ENCODE measurements at places on chromosomes 3 and 15.

GRCh38 chr3:120726791-120727190 lies 15.5 kb downstream of the RABL3 start:
- no peak for DNase-seq

- DNase-seq: no peak
Observed at GRCh38 chr15:91980502-91981267, 127.2 kb downstream of the SLCO3A1 start.

DNA sequence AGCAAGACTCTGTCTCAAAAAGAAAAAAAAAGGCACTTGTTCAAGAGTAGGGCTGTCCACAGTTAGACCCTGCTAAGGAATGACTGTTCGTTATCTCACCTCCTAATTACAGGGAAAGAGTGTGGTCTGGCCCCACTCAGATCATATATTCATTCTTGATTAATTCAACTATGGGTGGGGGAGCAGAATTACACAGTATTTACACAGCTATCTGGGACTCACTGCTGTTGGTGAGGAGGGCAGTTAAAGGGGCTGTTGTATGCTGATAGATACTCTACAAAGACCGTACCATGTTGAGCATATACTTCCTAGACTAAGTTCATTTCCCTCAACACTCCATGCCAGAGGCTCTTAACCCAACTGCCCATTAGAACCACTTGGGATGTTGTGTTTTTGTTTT lies 3.8 kb upstream of the ZNF620 start:
- DNase-seq: no peak

DNA sequence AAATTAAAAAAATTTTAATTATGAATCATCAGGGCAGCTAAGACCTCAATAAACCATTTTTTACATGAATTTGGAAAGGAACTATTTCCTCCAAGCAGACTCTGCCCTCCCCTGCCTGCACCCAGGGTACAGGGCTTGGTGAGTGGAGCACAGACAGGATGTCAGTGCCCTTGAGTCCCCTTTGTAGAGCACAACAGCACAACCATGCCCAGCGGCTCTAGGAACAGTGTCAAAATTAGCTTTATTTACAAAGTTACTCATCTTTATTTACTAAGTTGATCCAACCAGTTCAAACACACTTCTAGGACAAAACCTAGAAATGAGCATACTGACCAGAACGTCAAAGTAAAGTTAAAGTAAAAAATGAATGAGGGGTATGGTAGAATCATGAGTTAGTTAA lies 90.6 kb upstream of the TSC22D2 start:
- no peak for DNase-seq

- no peak for DNase-seq
Observed at GRCh38 chr15:42736178-42736792, 643 bp downstream of the CDAN1 start.

DNA sequence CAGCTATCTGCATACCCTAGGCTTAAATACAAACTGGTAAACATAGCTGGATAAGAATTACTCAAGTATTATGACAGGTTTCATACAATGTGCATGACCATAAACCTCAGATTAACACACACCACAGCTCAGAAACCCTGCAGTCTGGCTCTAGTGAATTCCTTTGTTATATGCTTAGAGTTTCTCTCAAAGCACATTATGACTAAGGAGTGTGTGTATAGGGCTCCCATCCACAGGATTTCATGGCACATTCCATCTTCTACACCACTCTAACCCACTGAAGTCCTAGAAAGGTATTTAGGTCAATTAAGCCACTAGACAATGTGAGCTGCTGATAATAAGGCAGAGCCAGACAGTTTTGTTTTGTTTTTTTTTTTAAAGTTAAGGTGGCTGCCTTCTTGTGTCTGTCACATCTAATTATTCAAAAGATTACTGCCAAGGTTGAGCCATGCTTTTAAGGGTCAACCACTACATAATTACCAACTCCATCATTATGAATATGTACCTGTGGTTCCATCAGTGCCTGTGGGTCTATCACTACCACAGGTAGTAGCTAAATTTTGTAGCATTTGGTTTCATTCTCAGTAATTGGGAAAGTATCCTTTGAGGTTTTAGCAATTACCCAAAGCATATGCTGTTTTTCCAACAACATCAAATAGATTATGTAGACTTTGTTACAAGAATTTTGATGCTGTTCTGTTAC lies 107.0 kb downstream of the ALCAM start:
- no peak for DNase-seq

- no peak for DNase-seq
Observed at GRCh38 chr3:13207578-13207922, 134.3 kb upstream of the IQSEC1 start.

DNA sequence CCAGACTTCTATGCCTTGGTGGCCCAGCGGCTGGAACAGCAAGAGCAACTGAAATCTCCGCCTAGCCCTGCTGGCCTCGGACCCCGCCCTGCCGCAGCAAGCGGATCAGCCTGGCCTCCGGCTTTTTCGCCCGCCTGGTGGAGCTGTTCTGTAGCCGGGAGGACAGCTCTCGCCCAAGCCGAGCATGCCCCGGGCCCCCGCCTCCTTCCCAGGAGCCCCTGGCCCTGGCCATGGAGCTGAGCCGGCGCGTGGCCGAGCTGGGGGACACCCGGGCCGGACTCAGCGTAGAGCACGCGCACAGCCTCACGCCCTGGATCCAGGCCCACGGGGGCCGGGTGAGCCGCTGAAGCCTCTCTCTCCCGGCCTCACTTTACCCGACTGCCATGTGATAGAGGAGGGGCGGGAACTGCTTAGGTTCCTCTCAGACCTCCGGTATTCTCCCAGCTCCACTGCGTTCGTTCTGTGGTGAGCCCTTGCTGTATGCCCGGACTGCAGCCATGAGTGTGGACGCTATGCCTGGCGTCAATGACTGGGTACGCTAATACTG lies 24.1 kb upstream of the MRPL3 start:
- no peak for DNase-seq

GRCh38 chr15:78156653-78157052 lies 7.5 kb downstream of the IDH3A start:
- DNase-seq: no peak
